Left ventricle myocardium inferior (tissue), 1 donor: ENCODE measurements at places on chromosomes 12 and 14.

DNA sequence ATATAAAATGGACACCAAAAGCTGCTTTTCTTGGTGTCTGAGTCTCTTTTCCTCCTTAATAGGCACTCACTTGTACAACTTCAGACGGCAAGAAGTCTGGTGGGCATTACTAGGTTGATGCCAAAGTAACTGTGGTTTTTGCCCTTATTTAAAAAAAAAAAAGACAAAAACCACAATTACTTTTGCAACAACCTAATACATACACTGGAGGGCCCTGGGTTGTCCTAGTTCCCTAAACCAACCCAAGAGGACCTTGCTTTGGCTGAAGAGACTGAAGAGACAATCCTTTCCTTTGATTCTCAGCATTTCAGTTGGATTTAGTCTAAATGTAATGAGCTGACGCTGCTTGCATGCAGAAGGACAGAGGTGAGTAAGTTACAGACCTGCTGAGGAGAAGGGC is 16.2 kb upstream of the PLEKHG3 start:
- no peak for DNase-seq

DNA sequence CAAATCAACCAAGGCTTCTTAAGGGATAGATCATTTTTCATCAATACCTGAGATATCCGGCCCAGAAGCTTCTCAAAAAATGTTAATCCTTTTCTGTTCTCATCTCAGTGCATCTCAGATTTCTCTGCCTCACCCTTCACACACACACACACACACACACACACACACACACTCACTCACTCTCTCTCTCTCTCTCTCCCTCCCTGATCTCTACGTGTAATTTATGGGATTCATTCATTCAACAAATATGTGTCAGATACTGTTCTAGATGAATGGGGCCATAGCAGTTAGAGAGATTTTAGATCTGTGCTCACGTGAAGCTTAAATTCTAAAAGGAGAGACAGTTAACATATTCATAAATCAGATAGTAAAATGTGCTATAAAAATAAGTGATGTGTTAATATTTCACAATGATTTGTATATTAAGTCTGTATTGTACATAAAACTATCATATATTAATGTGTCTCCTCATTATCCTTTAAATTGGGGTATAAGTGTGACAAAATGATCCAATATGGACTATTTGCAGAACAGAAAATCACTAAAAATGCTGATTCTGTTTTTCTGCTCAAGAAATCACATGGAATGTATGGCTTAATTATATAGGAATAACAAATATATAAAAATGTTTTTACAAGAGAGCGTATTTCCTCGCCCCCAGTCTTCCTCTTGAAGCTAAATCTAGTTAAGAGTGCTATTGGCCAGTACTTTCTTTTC is 7.3 kb upstream of the FRMD6 start:
- DNase-seq, result no peak

- DNase-seq, result no peak
These were observed 185.1 kb upstream of the VASH1 start for GRCh38 chr14:76576047-76576741.

GRCh38 chr12:88600272-88600671 is 20.0 kb upstream of the KITLG start:
- DNase-seq, result no peak

- no peak for DNase-seq
These were observed 62.1 kb upstream of the TRIM9 start for GRCh38 chr14:51157012-51157411.

- DNase-seq, result no peak
These were observed 15.7 kb upstream of the CRY1 start for GRCh38 chr12:107108995-107109508.

DNA sequence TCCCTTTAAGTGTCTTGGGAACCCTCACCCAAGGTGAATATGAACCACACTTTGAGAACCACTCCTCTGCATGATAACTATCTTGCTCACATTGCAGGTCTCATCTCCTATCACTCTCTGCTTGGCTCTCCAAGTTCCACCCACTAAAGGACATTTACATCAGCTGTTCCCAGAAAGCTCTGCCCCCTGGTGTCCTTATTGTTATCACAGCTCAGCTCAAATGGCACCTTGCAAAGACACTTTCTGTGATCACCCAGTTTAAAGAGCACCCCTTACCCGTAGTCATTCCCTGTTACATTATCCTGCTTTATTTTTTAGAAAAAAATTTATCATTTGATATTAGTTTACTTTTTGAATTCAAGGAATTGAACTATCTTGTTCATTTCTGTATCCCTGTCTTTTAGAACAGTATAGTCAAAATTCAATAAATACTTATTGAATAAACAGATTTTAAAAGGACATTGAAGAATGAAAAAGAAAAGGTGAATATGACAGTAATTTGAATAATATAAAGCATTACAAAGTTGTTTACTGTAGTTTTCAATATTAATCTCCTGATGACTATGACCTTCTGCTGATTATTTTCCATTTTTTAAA is 20.5 kb upstream of the GUCY2C start:
- DNase-seq, result no peak

DNA sequence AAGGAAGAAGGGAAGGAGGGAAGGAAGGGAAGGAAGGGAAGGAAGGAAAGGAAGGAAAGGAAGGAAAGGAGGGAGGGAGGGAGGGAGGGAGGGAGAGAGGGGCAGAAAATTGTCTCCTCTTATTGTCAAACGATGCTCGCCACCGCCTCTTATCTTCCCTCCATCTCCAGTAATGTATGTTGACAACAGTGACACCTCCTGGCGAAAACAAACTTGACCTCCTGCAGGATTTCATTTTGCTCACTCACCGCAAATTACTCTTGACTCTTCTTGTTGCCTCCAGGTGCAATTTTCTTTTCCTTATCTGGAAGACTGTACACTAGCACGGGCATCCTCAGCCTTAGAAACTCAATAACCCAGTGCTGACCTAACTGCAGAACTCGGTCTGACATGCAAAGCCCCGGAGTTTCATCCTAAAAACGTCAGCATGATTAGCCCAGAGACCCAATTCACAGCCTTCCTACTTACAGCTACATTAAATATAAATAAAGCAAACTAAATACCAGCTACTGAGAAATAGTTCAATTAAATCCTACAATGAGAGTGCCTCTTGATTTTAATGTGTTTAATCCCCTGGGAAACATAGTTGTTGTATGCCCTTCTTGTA is 512.4 kb upstream of the TMPO start:
- no peak for DNase-seq

DNA sequence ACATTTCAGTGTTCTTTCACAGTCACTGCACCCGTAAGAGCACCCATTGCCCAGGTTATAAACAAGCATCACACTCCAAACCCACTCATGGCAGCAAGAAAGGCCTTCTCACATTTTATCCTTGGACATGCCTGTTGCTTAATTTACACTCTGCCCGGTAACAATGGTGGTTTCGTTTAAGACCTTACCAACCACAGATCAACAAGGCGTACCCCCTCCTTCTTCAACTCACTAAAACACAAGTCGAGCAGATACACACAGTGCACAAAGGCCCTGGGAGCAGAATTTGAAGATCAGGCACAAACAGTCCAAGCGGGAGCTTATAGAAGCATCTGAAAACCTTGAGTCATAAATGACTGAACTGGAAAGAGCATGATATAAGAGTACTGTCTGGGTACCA is 98.1 kb downstream of the GALC start:
- no peak for DNase-seq
